Activated naive CD8-positive, alpha-beta T cell treated with anti-CD3 and anti-CD28 coated beads for 36 hours (primary cell): ENCODE measurements at places on chromosomes 13 and 19.

DNA sequence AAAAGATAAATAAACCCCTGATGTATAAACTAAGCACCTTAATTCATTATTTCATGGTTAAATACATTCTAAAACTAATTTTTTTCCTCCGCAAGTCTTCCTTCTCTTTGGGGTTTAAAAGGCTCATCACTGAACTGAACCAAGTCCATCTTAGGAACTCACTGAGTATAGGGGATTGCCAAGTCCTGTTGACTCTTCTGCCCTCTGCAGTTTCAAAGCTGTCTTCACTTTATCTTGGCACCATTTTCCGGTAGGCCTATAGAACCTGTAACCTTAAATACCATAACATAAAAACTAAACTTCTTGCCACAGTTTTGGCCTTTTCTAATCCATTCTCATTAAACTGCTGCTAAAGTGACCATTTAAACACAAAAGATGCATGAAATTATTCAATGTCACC lies 66.5 kb upstream of the USPL1 start:
- H3K27ac ChIP-seq: no peak overlapping the region
- no peak overlapping the region for H3K4me3 ChIP-seq
- DNase-seq: no peak
- no peaks in the 10 kb centered on the region for H3K27me3 ChIP-seq

DNA sequence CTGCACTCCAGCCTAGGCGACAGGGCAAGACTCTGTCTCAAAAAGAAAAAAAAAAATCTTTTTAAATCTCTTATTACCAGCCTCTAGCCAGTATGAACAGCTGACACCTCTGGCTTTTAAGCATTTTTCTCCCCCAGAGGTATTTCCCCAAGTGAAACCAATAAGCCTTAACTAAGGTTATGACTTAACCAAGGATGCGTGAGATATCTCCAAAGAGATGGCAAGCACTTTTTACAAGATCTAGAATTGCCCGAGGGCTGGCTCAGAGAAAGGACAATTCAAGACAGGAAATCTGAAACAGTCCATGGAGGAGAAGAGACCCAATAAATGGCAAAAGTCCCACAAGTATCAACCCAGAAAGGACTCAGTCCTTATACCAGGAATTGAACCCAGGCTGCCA lies 362.1 kb downstream of the FOXO1 start:
- H3K36me3 ChIP-seq: peaks cover 16% of the 10 kb centered on the region
- H3K4me1 ChIP-seq: peaks cover 12% of the 10 kb centered on the region
- no peak overlapping the region for H3K4me3 ChIP-seq
- no peak for DNase-seq

DNA sequence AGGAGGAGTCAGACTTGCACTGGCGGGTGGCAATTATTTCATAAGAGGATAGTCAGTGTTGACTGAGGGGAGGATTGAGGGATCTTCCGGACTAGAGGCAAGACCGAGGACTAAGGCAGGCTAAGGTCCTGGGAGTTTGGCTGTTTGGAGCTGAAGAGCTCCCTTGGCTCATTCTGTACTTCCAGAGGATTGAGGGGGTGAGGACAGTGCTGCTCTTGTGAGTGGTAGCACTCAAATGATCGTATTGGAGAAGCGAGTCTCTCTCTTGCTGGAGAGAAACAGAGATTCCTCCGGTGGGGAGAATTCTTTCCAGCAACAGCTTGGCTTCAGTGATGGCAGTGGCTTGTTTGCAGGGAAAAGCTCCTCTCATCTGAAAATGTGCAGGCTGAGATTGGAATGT lies 47.1 kb downstream of the ING1 start:
- DNase-seq: no peak
- peaks cover 4% of the 10 kb centered on the region for H3K27me3 ChIP-seq
- no peak overlapping the region for H3K27ac ChIP-seq

DNA sequence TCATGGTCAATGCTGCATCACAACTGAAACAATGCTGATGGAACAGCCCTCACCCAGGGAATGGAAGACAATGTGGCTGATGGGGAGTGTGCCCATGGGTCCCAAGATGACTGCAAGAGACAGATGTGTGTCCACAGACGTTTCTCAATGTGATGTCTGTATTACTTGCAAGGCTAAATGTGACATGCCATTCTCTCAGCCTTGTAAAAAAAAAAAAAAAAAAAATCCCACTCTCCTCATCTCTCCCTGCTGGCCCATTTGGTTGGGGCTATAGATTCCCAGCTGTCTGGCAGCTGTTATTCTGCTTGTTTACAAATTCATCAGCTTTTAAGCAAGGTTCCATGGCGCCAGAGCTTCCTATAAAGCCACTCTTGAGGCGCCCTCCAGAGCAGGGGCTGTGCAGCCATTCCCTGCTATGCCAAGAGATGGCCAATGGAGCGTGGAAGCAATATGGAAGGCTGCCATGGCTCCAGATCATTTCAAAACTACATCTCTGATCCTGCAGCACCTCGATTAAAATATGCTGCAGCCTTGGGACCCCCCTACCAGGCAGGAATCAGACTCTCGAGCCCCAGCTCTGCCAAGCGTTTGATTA lies 294.8 kb downstream of the FOXO1 start:
- H3K4me1 ChIP-seq: peaks cover 34% of the 10 kb centered on the region
- no peak overlapping the region for H3K4me3 ChIP-seq

DNA sequence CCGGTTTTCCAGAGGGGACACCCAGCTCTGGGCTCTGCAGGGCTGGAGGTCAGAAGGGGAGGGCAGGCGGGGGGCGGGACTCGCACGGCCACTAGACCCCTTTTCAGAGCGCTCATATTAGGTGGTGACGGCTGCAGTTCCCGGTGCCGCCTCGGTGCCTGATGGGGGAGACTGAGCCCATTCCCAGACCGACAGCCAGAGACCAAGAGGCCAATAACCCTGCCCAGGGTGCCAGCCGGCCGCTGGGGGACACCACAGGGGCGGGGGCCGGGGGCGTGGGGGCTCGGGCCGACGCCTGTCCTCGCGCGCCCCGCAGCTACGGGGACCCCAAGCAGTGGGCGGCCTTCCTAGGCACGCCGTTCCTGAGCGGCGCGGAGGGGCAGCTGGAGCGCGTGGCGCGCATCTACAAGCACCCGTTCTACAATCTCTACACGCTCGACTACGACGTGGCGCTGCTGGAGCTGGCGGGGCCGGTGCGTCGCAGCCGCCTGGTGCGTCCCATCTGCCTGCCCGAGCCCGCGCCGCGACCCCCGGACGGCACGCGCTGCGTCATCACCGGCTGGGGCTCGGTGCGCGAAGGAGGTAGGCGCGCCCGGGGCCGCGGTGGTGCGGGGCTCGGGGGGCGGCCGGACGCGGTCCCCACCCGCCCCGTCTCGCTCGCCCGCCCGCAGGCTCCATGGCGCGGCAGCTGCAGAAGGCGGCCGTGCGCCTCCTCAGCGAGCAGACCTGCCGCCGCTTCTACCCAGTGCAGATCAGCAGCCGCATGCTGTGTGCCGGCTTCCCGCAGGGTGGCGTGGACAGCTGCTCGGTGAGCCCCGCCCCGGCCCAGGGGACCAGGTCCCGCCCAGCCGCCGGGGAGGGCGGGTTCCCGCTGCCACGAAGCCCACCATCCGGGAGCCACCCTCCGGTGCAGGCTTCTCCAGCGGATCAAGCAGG lies 2.4 kb downstream of the TIMM13 start:
- no peak overlapping the region for H3K27ac ChIP-seq
- no peaks in the 10 kb centered on the region for H3K27me3 ChIP-seq
- peaks cover 12% of the 10 kb centered on the region for H3K36me3 ChIP-seq
- H3K4me1 ChIP-seq: peaks cover 12% of the 10 kb centered on the region
- peak; percentile 21 for DNase-seq
